ENCODE measurements at places on chromosomes 6 and 20. TPM values are rescaled to one million over a fixed set of nuclear protein-coding genes. Genes with fewer than 3 reads are reported as not detected.

RAD21L1 gene
- total RNA-seq, result not detected

BMP2 gene
- total RNA-seq, result 0.73 TPM

TREM2 gene
- total RNA-seq, result not detected

BACH2 gene
- 1.1 TPM for total RNA-seq

All from hair follicle dermal papilla cell (primary cell).